Activated CD4-positive, alpha-beta T cell treated with anti-CD3 and anti-CD28 coated beads for 24 hours (primary cell): ENCODE measurements at places on chromosomes 4 and X.

DNA sequence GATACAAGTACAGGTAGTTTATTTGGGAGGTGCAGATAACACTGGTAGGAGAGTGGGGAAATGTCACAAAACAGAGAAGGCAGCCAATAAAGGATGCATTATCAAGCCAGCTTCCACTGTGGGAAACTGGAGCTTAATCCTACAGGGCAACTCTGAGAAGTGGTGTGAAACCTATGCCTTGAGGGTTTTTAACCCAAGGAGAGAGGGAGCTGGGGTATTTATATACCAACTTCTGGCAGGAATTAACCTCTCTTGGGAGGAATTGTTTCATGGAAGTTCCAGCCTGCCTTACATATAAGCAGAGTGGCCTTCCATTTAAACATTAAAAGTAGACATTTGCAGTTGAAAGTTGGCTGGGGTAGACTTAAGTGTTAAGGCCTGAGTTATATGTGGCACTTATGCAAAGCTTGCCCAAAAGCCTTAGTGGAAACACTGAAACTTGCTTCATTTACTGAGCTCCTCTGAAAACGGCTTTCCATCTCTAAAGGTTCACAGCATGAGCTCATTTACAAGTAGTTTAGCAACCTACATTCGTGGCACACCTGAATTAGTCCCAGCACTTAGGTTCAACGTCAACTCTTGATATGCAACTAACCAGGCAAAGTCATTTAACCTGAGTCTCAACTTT is 19.2 kb downstream of the MAGEB17 start:
- no peak for DNase-seq

DNA sequence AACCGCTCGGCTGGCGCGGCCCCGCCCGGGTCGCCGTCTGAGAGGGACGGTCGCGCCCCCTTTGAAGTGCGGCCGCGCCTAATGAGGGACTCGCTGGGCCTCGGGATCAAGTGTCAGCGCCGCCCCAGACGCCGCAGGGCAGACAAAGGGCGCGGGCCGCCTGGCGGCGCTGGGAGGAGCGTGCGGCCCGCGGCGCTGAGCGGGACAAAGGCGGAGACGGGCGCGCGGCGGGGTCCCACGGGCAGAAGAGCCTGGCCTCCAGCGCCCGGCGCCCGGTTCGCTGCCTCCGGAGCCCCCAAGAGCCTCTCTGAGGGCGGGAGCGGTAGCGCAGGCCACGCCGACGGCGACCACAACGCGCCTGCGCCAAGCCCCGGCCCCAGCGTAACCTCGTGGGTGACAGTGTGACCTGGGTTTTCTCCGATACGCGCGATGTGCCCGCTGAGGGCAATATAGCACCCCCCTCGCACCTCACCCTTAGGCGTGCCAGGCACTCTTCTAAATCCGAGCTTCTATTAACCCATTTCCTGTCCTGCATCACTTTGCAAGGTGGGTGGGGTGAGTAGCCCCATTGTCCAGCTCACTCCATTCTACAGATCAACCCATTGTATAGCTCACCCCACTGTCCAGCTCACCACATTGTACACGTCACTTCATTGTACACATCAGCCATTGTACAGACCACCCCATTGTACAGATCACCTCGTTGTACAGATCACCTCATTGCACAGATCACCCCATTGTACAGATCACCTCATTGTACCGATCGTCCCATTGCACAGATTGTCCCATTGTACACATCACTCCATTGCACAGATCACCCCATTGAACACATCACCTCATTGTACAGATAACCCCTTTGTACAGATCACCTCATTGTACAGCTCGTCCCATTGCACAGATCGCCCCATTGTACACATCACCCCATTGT is 33.7 kb upstream of the STX18 start:
- peak; percentile 37 for DNase-seq

- no peak for DNase-seq
Measured at GRCh38 chr4:4752025-4752424, 107.4 kb upstream of the MSX1 start.

DNA sequence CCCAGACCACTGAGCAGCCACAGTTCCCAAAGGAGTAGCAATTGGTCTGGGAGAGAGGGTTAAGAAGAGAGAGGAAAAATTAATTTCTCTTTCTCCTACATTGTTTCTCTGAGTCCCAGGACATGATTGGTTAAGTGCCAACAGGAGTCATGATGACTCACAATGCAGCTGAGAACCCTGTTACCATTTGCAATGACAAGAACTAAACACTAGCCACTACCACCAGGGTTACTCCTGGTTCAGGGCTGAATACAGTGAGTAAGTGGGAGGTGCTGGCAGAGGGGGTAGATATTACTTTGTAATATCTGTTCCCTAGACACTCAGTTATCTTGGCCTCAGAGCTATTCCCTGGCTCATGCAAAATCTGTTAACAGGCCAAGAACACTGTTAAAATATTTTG is 18.0 kb downstream of the ETDC start:
- no peak for DNase-seq

GRCh38 chrX:1500701-1501624 is 36.0 kb downstream of the P2RY8 start:
- DNase-seq = no peak

DNA sequence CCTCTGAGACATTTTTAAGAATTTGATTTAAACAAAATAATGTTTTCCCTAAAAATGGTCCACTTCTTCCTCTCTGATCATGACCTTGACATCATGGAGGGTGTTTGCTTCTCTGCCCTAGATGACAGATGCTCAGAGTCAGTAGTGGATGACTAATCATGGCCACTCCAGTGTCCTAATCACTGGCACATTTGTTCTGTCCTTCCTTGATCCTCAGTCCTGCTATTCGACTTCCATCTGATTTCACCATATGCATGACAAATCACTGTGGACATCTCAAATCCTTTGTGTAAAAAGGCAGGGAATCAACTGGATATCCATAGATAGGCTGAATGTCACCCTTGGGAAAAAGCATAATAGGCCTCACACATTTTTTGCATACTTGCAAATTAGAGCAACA is 9.0 kb downstream of the CRMP1 start:
- DNase-seq = no peak

GRCh38 chrX:124433186-124433585 is 86.8 kb downstream of the SH2D1A start:
- DNase-seq = no peak

- no peak for DNase-seq
Measured at GRCh38 chrX:95332530-95332929, 1352.1 kb upstream of the DIAPH2 start.

- no peak for DNase-seq
Measured at GRCh38 chr4:40511036-40511614, 118.5 kb downstream of the RBM47 start.

DNA sequence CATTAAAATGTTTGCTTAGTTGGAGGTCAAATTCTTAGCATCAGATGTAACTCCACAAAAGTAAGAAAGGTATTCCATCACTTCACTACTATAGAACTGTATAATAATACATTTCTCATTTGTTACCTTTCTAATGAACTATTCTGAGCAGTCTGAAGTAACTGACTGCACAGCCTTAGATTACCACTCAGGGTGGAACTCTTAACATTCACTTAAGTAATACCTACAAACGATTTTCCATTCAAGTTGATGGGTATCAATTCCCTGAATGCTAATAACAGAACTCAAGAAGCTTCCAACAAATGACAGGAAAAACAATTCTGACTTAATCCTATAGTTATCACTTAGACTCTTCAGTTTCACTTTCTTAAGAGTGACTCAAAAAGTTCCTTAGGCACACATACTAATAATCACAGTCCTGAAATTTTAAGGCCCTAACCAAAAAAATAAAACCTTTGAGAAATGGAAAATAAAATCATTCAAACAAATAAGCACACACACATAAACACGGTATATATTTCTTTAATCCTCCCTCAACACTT is 20.9 kb downstream of the HNRNPD start:
- DNase-seq = no peak
